ENCODE measurements at places on chromosomes 4 and X. TPM values are rescaled to one million over a fixed set of nuclear protein-coding genes. Genes with fewer than 3 reads are reported as not detected.

IGSF1 gene
- total RNA-seq, result under 0.01 TPM

DNA sequence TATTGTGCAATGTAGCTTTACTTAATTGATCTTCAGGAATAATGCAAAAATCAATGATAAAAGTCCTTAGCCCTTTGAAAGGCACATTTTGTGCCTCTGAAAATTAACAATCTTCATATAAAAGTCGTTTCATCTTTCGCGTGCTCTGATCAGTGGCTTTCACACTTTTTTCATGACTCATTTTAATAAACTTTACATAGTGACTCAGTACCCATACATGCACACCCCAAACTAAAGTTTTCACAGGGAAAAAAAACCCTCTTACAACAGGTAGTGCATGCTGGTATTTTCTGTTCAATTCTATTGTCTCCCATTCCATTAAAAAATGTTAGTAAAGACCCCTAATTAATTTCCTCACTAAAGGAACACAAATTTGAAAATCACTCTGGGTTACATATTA lies 21.5 kb downstream of the RWDD4 start:
- DNase-seq, result no peak

GRCh38 chrX:37846141-37846540 lies 1.2 kb downstream of the DYNLT3 start:
- DNase-seq, result no peak

GRCh38 chrX:10111364-10112148 lies 45.2 kb upstream of the CLCN4 start:
- DNase-seq, result peak; percentile 70

DNA sequence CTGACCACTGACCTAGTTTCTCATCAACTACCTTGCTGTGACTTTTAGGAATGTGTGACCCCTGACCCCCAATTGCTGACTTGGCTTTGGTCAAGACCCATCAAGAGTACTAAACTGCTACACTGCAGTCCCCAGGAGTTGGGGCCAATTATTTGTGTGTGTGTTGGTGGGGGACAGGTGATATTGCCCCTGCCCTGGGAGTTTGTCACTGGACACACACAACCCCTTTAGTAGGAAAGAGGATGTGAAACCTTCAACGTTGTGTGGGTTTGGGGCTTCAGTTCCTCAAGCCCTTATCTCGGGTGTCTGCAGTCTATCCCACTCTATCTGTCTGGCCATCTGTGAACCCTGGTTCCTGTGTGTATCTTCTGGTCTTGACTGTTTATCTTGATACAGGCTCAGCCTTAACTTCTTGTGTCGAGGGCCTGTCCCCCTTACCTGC lies 6.5 kb downstream of the SASH3 start:
- peak; percentile 93 for DNase-seq

PPBP gene
- 17.8 TPM for total RNA-seq

DNA sequence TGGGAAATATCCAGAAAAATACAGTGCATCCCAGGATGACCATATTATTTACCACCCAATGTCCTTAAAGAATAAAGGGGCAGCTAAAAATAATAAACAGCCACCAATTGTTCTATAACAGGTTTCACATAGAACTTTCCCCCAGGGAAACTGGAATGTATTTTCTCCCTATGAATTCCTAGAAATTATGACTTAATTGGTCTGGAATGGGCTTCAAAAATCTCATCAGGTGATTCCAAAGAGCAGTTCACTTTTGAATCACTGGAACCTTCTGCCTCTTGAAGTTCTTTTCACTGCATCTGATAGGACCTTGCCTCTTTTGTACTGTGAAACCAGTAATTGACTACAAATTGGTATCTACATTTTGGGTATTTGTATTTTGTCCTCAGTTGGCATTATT lies 119.3 kb downstream of the ZNF330 start:
- DNase-seq, result no peak

- no peak for DNase-seq
These were observed 87.4 kb upstream of the CT45A1 start for GRCh38 chrX:135625995-135626394.

TEC gene
- total RNA-seq, result 14.8 TPM

- DNase-seq, result no peak
These were observed 11.5 kb downstream of the PPARGC1A start for GRCh38 chr4:23878246-23878891.

GRCh38 chrX:39508300-39508692 lies 589.5 kb downstream of the BCOR start:
- DNase-seq, result no peak

GRCh38 chr4:55545151-55545550 lies 1.6 kb downstream of the CLOCK start:
- no peak for DNase-seq

CD40LG gene
- 0.54 TPM for total RNA-seq

ITGB1BP2 gene
- 1.1 TPM for total RNA-seq

DNA sequence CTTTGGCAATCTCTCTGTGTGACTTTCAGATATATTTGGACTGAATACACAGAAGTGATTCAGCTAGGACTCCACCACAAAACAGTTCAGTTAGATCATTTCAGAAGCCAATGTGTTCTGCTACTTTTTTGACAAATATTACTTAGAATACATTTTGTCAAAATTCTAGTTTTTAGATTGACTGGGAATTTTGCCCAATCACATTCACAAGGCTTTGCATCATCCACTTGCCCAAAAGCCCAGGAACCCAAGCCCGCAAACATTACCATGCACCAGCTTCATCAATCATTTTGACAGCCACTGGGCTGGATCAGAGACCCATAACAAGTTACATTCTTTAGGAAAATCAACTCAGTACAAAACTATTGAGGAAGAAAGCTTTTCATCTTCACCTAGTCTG lies 256.6 kb upstream of the NDST3 start:
- DNase-seq, result no peak

DNA sequence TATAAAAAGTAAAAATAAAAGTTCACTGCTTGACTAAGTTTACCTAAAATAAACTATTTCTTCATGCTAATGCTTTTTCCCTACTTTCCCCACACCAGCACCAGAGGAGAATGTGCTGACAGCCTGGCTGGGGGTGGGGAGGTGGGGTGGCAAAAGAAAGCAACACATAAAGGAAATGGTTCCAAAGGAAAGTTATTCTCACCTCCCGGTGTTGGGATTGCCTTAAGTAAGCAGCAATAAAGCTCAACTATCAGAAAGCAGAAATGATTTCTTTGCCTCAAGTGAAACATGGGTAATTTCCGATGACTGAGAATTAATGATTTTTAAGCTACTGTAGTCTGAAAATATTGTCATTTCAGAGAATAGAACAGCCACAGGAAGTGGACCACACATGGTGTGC lies 84.5 kb upstream of the DKK2 start:
- DNase-seq, result no peak

DNA sequence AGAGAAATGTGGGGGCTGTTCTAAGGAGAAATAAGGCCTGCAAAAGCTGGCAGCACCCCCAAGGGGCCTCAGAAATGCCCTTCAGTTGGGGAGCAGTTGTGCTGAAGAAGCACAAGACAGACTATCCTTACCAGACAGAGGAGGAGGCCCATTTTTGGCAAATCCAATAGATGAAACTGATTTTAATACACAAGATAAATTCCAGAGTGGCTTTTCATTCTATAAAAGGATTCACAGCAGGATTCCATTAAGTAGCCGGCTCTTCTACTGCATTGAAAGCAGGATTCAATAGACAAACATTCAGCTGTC lies 8.1 kb downstream of the SEPTIN6 start:
- DNase-seq, result no peak

TLR6 gene
- 4.3 TPM for total RNA-seq

DNA sequence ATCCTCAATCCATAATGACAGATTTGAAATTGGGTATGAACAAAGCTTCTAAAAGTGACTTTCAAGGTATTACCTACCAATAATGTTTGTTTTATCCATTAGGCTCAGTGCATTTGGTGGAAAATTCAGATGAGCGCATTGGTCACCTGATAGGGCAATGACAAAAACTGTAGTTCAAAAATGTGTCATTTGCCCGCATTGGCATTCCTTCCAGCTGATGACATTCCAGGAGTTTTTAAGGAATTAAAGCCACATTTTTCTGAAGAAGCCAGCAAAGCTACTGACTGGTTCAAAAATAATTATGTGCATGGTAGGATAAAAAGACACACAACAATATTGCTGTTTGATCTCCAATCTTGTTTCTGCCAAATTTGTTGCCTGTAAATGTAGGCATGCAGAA lies 473.4 kb upstream of the CPEB2 start:
- DNase-seq, result no peak

GRCh38 chr4:108943371-108943770 lies 180.5 kb upstream of the ETNPPL start:
- no peak for DNase-seq

- no peak for DNase-seq
These were observed 47.5 kb upstream of the WDR19 start for GRCh38 chr4:39134683-39135306.

DNA sequence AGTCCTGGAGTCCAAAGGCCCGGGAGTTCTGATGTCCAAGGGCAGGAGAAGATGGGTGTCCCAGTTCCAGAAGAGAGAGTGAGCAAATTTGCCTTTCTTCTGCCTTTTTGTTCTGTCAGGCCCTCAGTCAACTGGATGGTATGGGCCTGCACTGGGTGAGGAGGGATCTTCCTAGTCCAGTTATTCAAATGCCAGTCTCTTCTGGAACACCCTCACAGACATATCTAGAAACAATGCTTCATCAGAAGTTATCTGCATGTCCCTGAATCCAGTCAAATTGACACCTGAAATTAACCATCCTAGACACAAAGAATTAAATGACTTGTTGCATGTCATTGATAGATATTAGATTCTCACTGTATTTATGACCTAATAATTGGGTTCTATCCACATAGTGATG lies 48.5 kb upstream of the TSPAN5 start:
- DNase-seq, result no peak

IL13RA2 gene
- total RNA-seq, result under 0.01 TPM

- DNase-seq, result peak; percentile 26
These were observed 35.3 kb upstream of the NDUFC1 start for GRCh38 chr4:139337612-139338011.

- no peak for DNase-seq
These were observed 69.2 kb upstream of the FAM9A start for GRCh38 chrX:8870411-8870810.

DOCK11 gene
- total RNA-seq, result 40.1 TPM

DNA sequence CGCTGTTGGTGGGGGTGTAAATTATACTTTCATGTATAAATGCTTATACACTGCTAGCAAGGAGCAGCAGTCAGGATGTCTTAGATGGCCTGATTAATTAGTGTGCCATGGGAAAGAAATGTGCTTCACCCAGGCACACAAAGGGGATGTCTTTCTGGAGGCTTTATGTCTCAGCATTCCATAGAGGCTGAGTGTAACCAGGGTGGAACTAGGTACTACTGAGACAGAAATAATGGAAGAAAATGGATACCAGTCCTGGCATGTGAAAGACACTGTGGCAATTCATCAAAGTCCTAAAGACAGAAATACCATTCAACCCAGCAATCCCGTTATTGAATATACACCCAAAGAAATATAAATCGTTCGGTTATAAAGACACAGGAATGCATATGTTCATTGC lies 52.5 kb downstream of the PF4 start:
- DNase-seq, result no peak

- DNase-seq, result no peak
These were observed 83.1 kb downstream of the DMD start for GRCh38 chrX:33128048-33128805.

GRCh38 chr4:53784112-53784511 lies 192.8 kb upstream of the LNX1 start:
- DNase-seq, result no peak

HAUS7 gene
- 13.5 TPM for total RNA-seq

GRCh38 chr4:7924570-7924969 lies 15.1 kb downstream of the AFAP1 start:
- no peak for DNase-seq

DNA sequence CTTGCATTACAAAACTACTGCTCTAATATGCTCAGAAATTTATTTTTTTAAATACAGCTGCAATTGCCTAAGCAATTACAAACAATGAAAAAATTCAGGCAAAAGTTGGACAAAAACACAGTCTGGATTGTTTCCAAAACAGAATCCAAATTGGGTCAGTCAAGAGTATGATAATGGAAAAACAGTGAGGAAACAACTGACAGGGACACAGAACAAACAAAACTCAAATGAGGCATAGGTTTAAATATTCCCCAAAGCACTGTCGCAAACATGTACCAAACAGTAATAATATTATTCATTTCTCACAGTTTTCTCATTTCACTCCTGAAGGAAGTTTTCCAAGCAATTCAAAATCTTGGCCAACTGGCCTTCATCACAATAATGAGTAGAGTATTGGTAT lies 386.6 kb downstream of the CENPC start:
- DNase-seq, result no peak

GRCh38 chrX:140504371-140505324 lies at the start of gene SOX3:
Gene SOX3 (minus strand): TSS chrX:140505069. CDS start chrX:140505060, 9 bp downstream.
- DNase-seq, result no peak

DNA sequence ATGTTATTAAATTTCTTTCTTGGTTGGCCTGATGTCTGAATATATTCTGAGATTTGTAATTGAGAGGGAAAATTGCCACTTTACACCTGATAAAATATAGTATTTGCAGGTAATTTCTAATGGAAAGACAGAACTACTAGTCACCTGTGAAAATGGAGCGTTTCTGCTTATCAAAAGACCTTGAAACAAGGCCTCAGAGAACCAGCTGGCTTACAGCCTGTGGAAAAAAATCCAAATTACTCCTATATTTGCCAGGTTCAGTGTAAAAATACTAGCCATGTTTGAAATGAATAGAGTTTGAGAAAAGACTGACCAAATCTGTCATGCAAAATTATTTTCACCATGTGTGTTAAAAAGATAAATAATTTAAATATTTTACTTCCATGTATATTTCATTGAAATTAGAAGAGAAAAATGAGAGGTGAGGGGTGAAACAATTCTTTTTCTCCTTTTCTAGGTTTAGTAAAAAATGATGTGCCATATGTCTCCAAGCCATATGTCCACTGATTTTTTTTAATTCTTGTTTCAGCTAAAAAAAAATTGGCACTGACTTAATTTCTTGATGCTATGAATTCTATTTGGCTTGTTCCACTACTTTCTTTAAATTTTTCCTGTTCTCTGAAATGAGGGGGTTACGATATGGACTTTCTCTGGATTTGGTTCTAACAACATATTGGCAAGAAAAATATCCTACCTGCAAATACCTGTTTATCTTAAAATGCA lies 464.9 kb downstream of the GRXCR1 start:
- no peak for DNase-seq

DNA sequence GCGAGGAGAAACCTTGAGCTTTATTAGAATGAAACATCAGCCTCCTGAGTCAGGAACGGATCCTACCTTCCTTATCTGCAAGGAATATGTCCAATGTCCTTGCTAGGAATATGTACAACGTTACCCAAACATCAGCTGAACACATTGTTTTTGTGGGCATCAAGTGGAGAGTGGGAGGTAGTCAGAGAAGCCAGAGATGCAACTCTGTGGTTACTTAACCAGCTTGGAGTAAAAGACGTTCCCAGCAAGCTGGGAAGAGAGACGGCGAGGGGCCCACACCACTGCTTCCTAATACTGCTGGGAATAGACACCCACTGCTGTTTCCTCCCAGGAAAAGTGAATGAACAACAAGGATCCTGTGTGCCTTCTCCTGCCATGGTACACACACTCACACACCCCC lies 74.4 kb upstream of the PLAC1 start:
- no peak for DNase-seq
